Fibroblast of skin of right quadriceps (primary cell): ENCODE measurements at places on chromosomes 6 and 20.
A peak's percentile ranks its signal among the peaks of the same experiment; 100 is the strongest.

DNA sequence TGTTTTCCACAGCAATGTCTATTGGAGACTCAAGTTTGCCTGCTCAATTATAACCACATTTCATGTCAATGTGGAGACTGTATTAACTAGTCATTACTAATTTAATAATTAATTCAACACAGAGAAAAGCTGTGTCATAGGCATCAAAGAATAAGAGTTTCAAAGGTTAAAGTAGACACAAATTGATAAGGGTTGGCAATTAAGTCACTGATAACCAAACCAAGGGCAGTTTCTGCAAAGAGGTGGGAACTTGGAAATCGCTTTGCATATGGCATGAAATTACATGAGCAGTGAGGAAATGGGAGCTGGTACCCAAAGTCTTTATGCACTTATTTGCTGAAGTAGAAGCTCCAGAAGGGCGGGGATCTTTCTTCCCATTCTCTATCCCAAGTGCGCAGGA, 34.2 kb downstream of the GCLC start:
- no peak for DNase-seq

DNA sequence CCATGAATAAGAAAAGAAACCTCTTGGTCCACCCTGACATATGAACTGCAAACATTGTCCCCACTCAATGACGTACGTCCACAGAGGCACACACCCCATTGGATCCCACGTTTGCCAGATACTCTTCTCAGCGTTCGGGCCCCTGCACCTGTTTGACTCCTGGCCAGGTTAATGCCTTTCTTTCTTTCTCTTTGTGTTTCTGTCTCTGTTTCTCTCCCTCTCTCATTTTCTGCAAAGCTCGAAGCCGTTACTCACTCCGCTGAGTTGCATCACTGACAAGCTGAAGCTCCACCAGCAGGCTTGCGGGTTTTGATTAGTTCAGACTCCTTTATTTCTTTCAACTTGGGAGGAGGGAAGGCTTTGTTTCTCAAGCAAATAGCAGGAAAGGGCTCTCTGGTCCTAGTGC, 135.5 kb upstream of the SUPT3H start:
- DNase-seq, result peak; percentile 21

- no peak for DNase-seq
Observed at GRCh38 chr6:44522871-44523270, 135.4 kb downstream of the CDC5L start.

DNA sequence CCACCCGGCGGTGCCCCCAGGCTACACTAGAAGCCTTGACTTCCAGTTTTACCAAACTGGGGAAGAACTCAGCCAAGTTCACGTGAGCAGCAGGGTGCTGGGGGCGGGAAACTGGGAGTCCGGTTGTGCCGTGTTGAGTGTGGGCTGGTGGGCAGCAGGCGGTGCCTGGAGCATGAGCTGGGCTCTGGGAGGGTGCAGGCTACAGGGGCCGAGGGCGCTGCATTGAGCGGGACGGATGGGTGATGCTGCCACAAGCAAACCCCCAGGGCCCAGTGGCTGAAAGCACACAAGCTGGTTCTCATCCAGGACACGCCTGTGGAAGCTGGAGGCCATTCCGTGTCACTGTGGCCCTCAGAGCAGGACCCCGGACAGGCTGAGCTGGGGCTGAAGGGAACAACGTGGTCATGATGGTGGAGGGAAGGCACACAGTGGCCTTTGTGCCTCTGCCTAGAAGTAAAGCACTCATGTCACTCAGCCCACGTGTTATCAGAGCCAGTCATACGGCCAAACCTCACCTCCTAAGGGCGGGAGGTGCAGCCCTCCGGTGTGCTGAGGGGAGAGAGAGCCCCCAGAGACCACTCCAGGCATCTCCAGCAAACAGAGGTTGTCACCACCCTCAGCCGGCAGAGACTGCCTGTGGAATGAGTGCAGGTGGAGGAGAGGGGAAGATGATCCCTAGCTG, 29.5 kb downstream of the RBM38 start:
- DNase-seq, result no peak

DNA sequence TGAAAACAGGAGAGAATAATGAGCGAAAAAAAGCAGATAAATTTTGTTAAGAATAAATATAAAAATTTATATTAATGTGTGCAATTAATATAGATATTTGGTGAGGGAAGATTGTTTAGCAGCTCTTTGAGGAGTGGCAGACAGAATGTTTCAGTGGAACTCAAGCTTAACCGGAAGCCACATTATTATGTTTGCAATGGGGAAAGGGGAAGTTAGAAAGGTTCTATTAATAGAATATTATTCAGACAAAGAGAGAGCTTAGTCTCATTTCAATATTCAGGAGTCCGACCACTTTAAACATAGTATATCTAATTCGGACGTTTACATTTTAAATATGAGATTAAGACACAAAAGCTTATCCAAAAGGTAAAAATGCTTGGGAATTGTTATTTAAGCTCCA, 81.6 kb upstream of the KHDRBS2 start:
- no peak for DNase-seq
